ENCODE measurements at places on chromosomes 3 and 15.

GRCh38 chr3:189598530-189599225 lies 32.5 kb upstream of the TP63 start:
- DNase-seq = no peak

- DNase-seq = no peak
Measured at GRCh38 chr3:171731691-171732090, 78.6 kb downstream of the PLD1 start.

- no peak for DNase-seq
Measured at GRCh38 chr15:47431501-47431900, 285.8 kb upstream of the SEMA6D start.

GRCh38 chr15:63677778-63678177 lies 80.6 kb downstream of the FBXL22 start:
- DNase-seq = no peak

DNA sequence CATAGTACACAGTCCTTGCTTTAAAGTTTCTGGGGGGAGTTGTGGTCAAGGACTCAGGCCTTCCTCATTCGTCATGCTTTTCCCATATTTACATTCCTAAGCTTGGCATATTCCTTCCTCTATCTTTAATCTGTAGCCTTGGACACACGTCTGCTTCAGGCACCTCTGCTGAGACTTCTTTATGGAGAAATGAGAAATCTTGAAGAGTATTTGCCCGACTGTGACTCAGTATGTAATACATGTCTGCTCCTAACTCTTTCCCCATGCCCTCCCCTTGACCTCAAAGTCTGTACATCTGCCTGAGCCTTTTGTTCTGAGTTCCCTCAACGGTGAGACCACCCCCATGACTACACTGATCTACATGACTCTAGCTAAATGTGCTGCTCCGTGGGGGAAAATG lies 246.1 kb downstream of the SI start:
- no peak for DNase-seq

- no peak for DNase-seq
Measured at GRCh38 chr3:158668506-158668905, 3.9 kb downstream of the LXN start.

DNA sequence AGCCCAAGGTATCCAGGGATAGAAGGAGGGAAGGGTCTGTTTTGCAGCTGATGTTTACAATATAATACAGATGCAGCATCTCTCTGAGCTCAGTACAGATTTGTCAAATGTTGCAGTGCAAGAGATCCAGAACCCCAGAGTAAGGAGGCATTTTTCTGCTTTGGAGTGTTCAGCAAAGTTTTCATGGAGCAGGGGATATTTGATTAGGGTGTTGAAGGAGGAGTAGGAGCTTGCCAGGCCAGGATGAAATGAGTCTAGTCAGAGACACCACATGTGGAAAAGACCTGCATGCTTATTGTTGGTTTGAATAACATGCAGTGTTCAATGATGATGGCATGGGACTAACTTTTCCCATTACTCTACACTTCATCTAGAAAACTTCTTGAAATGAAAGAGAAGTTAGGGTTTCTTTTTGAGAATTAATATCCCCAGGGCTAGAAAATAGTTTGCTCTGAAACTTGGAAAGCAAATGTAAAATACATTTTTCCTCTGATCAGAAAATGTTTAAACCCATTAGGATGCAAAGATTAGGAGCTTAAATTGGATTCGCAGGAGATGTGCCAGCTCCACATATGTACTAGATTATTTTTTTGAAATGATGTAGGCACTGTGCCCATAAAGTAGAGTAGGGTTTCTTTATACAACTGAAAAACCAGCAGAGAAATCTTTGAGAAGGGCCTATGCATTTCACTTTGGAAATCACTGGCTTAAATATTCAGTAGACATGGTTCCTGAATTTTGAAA lies 243.8 kb downstream of the CACNA2D3 start:
- DNase-seq = no peak

DNA sequence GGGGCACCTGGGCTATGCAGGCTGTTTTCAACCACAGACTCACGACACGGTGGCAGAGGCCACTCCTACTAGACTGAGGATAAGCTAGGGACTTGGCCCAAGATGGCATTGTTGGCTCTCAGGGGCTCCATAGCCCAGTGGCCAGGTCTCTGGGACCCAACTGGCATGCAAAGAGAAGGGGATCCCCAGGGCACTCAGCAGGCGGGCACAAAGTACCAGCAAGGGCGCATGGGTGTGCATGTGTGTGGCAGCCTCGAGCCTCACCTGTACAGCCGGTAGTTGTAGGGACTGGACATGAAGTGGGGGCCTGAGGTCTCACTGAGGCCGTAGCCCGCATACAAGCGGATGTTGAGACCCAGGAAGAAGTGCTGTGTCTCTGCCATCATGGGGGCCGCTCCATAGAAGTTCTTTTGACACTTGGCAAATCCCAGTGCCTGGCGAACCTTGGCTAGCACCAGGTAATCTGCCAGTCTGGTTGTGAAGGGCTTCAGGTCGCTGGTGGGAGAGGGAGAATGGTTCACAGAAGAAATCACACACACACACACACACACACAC lies 30.2 kb downstream of the IDH3A start:
- no peak for DNase-seq

DNA sequence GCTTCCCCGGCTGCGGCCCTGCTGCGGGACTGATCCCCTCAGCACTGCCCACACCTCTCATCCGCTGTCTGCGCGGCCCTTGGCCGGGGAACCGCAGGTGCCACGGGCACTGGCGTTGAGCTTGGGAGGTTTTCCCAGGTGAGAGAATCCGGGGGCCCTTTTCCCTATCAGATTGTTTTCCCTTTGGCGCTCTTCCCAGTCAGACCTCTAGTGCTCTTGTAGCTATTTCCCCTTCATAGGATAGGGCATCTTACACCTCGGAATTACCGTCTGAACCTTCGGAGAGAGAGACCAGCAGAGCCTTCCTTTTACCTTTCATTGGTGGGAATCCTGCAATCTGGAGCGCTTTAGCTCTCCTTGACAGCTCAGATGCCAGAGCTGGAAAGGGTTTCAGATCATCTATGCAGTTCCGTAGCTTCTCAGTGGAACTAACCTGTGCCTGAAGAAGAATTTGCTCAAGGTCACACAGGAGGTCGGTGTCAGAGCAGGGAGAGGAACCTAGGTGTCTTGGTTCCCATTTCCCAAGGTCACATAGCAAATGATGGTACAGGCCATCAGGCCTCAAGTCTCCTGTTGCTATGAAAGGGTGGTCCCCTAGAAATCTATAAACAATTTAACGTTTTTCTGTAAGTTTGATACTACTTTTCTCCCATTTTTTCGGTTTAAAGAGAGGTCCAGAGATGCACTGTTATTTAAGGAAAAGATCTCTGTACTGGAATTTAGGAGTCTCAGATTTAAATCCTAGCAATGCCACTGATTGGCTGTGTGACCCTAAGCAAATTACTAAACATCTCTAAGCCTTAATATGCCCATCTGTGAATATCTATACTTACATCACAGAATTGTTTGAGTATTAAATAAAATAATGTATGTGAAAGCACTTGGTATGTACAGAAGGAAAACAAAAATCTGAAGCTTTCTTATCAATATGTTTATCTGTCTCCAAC lies 916 bp downstream of the IDH3A start:
- DNase-seq = no peak

- DNase-seq = no peak
Measured at GRCh38 chr15:37638691-37639090, 295.7 kb upstream of the TMCO5A start.

GRCh38 chr3:136171097-136171542 lies 25.0 kb downstream of the MSL2 start:
- no peak for DNase-seq

DNA sequence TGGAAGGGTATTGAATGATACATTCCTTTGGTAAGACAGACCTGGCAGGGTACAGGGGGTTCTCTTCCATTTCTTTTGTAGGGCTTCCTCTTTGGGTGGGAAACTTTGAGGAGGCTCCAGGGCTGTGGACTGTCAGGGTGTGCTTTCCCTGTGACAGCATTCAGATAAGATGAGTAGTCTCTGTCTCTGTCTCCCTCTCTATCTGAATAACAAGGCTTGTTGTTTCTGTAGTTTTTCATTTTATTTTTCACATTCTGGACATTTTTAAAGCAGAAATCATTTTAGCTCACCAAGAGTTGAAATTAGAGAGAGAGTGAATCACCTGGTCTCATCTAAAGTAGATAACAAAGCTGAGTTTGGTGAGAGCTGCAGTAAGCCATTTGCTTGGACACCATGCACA lies 100.8 kb upstream of the TPM1 start:
- DNase-seq = no peak

GRCh38 chr3:178072391-178073305 lies 463.6 kb upstream of the KCNMB2 start:
- DNase-seq = no peak

DNA sequence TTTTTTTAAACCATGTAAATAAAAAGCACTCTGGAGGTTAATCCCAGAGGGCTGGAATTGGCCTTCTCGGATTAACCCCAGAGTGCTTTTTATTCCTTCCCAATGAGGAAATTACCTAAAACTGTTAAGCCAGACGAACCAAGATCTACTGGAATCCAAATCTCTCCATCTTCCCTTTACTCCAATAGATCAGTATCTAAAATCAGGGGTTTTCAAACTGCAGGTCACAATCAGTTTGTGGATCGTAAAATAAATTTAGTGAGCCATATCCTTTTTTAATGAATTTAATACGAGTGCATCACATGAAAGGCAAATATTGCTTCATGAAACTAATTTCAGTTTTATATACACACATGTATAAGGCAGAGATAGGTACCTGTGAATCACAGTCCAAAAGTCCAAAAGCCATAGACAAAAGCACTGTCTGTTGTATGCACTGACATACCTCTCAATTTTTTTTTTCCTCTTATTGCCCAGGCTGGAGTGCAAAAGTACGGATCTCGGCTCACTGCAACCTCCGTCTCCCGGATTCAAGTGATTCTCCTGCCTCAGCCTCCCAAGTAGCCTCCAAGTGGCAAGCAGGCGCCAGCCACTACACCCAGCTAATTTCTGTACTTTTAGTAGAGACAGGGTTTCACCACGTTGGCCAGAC lies 61.3 kb downstream of the TBL1XR1 start:
- DNase-seq = no peak

- no peak for DNase-seq
Measured at GRCh38 chr15:31439328-31439727, 112.7 kb downstream of the KLF13 start.

DNA sequence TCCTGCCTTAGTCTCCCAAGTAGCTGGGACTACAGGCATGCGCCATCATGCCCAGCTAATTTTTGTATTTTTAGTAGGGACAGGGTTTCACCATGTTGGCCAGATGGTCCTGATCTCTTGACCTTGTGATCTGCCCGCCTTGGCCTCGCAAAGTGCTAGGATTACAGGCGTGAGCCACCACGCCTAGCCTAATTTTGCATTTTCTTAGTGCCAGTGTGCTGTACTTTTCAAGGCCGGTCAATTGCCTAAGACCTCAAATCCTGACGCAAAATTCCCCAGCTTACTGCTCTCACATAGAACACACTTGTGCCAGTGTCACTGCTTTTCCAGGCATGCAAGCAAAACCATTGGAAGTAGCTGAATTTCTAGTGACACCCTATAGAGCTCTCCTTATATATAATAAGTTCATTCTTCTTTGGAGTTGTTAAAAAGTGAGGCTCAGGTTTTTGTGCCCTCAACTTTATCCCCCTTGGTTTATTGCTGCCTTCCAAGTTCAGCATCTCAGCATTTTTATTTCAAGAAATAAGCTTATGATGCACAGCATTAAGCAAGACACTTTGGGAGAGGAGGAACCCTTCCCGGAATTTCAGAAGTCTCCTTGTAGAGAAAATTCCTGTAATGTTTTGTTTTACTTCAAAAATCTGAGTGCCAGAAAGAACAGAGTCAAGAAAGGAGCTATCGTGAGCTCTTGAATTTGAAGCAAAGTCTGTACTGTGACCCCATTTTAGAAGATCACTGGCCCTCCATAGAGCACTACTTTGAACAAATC lies 93.2 kb downstream of the FILIP1L start:
- DNase-seq = no peak

- DNase-seq = no peak
Measured at GRCh38 chr3:98964784-98965183, 63.3 kb upstream of the DCBLD2 start.

- DNase-seq = no peak
Measured at GRCh38 chr15:61364871-61365270, 135.8 kb upstream of the RORA start.

- DNase-seq = no peak
Measured at GRCh38 chr15:84681831-84682230, 23.8 kb upstream of the NMB start.

- DNase-seq = no peak
Measured at GRCh38 chr15:28112962-28113361, 13.8 kb upstream of the OCA2 start.

- DNase-seq = no peak
Measured at GRCh38 chr3:11010426-11011165, 18.0 kb downstream of the SLC6A1 start.

DNA sequence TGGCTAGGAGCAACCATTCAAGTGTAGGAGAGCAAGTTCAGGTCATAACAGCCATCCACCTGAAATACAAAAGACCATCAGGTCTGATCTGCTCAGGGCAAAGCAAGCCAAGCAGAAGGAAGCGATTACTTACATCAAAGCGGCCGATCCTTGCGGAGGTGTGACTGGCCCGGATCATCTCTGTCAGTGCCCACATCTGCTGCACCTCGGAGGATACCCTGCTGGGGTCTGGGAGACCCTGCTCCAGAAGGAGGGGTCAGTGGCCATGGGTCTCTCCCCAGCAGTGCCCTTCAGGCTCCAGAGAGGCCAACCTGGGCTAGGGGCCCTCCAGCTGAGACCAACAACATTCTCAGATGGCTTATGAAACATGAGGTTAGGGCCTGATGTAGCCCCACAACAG lies 2.5 kb upstream of the AMT start:
- DNase-seq = no peak

GRCh38 chr3:37726525-37727290 lies 135.0 kb upstream of the CTDSPL start:
- DNase-seq = no peak

- no peak for DNase-seq
Measured at GRCh38 chr3:38582941-38583645, 66.4 kb downstream of the SCN5A start.

GRCh38 chr3:111961461-111962164 lies 17.2 kb upstream of the ABHD10 start:
- no peak for DNase-seq

DNA sequence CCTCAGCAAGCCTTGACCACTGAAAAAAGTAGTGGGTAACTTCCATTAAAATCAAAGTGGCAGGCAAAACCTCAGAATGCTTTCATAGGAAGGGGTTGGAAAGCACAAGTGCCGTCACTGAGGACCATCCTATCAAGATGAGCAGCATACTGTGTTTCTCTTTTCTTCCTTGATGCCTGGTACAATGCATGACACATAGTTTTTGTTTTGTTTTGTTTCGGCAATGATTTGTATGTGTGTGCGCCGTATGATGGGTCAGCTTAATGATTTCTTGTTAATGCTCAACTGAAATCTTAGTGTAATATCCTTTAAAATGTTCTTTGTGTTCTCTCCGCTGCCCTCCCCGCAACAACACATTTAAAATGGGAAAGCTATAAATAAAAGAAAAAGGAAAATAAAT lies 476.4 kb upstream of the KCNMB2 start:
- DNase-seq = no peak

DNA sequence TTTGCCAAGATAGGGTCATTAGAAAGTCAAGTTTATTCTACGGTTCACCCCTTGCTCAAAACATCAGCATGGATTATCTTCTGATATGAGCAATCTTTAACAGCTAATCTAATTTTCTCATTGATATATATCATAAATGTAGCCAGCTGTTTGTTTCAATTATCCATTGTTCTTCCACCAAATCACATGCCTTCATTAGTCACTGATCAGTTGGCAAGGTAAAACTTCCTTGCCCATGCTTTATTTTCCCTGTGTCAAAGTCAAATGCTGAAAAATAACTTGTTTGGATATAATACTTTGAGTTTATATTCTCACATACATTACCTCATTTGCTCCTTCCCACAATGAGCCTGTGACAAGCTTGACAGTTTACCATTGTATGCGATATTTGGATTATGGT lies 60.6 kb downstream of the DPH6 start:
- no peak for DNase-seq
